ENCODE measurements at places on chromosomes 2 and 18.

- no peak for DNase-seq
Measured at GRCh38 chr2:38886063-38886462, 3.6 kb upstream of the ARHGEF33 start.

- DNase-seq: no peak
Measured at GRCh38 chr2:22499082-22499839, 885.7 kb upstream of the KLHL29 start.

DNA sequence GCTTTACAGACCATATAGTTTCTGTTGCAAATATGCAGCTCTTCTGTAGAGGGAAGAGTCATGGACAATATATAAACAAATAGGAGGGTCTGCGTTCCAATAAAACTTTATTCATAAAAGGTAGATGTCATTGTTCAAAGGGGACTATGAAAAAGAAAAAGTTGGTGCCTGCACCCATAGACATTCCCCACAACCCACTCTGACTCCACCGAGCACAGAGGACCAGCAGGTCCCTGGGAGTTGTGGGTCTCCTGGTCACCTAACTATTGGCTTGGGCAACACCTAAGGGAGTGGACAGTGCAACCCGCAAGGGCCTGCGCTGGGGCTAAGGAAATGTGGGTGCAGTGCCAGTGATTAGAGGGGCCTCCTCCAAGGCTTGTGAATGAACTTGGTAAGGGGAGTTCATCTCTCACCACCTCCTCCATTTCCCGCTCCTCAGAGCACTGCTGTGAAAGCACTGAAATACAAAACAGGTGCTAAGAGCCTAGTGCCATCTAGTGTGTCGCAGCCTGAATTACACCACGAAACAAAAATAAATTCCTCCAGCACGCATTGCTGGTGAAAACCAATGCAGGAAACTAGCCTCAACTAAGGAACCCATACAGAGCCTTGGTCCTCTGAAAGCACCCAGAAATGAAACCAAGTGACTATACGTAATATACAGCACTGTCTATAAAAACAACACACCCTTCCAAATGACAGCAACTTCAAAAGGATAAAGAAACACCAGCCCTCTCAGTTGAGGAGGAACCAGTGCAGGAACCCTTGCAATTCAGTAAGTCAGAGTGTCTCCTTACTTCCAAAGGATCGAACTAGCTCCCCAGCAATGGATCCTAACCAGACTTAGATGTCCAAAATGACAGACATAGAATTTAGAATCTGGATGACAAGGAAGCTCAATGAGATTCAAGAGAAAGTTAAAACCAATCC is 166.6 kb downstream of the RNF144A start:
- DNase-seq: no peak

DNA sequence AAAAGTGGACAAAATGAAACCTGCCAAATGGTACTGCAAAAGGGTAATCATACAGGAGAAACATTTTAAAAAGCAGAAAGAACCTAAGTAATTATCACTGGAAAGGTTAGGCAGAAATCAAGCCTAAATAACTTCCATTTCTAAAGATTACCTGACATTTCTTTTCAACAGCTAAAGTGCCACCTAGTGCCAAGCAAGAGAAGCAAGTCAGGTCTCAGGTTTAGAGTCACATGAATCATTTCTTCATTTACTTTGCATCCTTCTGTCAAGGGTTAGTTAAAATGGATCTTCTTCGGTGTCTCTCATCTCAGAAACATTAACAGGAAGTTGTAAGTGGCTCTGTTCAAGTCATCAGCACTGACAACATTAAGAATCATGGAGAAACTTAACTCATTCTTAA is 90.3 kb downstream of the AKAIN1 start:
- DNase-seq: no peak

DNA sequence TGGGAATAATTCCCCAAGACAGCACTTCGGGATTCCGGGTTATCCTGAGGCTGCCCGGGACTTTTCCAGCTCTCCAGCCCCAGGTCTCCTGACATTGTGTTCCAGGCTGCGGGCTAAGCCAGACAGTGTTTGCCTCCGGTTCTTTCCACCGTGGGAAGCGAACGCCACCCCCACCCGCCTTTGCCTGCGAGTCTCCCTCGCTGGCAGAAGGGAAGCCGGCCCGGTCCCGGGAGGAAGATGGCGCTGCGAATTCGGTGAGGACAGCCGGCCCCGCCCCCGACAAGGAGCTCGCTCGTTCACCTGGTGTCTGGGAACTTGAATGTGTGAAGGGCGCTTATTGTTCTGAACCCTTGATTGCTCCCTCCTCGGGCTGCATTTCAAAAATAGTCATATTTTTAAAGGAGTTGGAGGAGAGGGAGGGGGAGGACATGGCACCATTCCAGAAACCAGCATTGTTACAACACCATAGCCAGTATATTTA is 2.9 kb downstream of the LRATD1 start:
- peak; percentile 72 for DNase-seq

DNA sequence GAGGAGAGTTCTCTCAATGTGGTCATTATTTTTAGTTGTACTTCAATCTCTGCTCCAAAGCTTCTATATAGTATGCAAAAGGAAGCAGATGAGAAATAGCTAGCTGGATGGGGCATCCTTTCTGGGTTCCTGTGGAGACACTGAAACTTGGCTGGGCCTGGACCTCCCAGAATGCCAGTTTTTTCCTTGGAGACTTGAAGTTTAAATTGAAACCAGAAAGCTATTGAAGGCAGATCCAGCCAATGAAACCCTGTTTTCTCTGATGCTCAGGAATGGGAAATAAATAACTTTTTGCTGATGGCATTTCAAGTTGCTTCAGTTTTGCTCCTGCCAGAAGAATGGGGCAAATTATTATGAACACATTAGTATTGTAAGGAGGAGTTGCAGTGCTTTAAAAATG is 2.9 kb downstream of the SETBP1 start:
- no peak for DNase-seq

DNA sequence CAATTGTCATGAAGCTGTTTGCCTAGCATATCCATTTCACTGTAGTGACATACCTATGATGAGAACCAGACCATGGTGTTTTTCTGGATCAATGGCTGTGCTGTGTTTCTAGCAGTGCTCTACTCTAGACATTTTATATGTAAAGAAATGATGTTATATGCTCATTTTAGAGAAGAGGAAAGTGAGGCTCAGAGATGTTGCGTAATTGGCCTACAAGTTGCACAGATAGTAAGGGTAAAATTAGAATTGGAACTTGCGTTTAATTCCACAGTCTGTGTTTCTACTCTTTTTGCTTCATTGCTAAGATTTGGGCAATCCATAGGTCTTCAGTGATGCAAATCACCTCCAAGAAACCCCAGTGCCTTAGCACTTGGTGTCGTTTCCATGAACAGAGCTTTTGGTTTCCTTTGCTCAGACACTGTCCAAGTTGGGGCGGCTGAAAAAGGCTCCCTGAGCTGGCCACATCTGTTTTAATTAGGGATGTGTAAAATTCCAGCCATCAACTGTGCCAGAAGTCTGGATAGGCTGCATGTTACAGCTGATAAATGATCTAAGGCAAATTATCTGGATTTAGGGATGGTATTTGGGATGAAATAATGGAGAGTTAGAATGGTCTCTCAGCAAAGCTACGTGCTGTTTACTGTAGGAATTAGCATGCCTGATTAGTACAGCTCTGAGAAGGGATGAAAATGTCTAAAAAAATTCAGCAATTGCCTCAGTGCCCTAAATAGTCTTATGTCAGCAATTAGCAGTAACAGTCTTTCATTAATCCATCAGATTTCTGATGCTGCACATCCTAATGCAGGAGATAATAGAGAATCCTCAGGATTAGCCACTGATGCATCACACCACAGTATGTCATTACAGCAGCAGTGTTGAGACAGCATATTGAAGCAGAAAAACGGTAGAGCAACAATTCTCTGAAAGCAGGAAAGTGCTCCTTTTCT is 65.3 kb downstream of the PTPRM start:
- no peak for DNase-seq

GRCh38 chr2:120508567-120509041 is 162.7 kb downstream of the INHBB start:
- DNase-seq: no peak

DNA sequence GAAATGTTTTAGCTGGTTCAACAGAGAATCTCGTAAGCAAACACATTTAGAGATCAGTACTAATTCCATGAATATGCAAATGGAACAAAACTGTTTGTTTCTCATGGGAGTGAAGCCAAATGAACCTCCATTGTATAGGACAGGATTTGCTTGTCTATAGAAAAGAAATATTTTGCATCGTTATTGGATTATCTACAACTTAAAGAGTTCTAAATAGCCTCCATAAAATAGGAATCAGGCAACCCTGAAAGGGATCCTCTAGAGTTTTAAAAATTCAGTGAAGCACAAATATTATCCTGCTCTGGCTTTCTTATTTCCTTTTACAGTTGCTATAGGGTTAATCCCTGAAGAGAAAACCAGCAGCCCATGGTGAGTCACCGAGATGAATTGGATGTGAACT is 378.4 kb upstream of the NRXN1 start:
- DNase-seq: no peak

- DNase-seq: peak; percentile 85
Measured at GRCh38 chr2:222835143-222835822, 25.6 kb upstream of the ACSL3 start.

DNA sequence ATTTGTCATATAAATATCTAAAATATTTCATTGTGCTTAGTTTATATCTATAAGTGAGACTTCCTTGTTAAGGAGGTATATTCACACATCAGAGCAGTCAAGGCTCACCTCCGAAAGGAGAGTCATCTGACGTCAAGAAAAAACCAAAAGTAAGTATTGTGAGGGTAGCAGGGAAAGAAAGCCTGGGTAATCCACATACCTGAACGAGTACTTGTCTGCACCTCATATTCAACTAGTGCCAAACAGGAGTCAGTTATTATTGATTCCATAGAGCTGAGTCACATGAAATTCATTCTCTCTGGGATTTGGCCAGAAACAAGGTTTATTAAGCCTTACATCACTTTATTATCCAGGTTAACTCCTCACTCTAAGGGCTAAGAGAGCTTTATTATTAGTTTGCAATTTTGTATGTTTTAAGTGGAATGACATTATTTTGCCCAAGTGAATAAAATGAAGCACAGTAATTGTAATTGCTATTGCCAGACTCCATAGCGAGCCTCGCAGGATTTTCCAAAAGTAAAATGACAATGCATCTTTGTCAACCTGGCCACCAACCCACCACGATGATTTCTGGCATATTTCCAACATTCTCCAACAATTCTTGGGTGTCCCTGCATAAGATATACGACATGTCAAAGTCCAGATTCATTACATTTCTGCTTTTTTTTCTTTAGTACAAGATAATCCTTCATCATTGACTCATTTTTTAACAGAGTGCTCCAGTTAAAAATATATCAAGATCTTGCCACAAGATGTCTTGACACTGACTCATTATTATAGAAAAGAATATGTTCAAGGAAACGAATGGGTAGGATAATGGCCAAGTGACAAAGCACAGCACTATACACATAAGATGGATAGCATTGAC is 1210.4 kb upstream of the ACVR2A start:
- no peak for DNase-seq

GRCh38 chr2:239608260-239608659 is 207.4 kb upstream of the HDAC4 start:
- DNase-seq: no peak

DNA sequence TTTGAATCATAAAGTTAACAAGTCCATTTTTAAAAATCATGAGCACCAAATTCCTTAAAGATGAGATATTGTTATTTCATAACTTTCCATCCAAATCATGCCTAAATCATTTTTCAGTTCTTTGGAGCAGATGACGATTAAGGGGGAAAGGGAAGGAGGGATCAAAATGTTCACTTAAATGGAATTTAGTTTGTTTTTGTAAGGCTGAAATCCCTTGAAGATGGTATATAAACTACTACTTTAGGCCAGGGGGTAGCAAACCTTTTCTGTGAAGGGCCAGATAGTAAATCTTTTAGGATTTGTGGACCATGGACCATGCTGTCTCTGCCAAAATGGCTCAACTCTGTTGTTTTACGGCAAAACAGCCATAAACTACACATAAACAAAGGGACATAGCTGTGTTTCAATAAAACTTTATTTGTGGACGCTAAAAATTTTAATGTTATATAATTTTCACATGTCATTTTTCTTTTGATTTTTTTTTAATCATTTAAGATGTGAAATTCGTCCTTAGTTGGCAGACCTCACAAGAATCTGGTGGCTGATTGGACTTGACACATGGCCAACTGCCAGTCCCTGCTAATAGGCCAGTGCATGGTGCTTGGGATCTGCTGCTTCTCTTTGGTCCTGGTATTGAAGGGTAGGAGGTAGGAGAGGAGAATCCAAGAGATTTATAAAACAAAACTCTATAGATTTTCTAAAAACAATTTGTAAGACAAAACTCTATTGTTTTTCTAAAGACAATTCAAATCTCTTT is 52.0 kb upstream of the RTN4 start:
- DNase-seq: no peak

DNA sequence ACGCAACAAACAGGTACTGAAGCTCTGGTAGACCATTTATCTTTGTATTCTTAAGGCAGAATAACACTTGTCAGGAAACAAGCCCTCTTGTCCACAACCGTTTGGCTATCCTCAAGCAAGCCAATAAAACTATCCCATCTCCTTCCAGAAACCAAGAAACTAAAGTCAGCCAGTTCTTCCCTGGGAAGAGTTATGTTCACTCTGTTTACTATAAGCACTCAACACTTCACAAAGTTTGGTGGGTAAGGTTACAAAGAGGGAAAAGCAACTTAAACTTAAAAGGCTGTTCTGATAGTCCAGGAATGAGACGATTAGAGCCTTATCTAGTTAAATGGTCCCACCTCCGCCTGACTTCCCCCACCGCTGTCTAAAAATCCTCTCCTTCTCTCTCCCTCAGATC is 25.6 kb downstream of the LRP2 start:
- DNase-seq: no peak

Measured in large intestine (tissue), 12 donors.